ENCODE measurements at places on chromosomes 5 and 9. TPM values are rescaled to one million over a fixed set of nuclear protein-coding genes. Genes with fewer than 3 reads are reported as not detected.

DNA sequence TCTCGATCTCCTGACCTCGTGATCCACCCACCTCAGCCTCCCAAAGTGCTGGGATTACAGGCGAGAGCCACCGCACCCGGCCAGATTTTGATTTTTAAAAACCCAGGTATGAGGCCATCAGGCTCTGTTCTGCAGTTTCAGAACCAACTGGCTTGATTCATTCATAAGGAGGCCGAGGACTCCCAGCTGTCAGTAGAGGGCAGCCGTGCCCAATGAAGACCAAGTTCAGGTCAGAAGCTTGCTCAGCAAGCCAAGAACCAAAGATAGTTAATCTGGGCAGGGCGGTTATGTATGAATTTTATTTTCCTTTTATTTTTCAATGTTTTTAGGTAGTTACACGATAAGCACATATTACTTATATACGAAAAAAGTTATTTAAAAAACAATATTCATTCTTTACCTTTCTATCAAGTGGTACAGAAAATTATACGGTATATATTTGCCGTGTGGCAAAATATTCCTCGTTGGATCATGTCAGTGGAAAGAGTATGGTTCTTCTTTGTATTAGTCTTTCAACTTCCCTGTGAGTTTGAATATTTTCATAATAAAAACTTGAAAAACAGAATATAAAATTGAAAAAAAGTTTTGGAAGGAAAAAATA lies 18.0 kb downstream of the MGAT1 start:
- DNase-seq: peak; percentile 43

- no peak for DNase-seq
Observed at GRCh38 chr5:568809-569208, 43.3 kb upstream of the CEP72 start.

- no peak for DNase-seq
Observed at GRCh38 chr5:171640480-171640879, 145.1 kb upstream of the SMIM23 start.

GRCh38 chr9:124624735-124624992 lies 117.5 kb upstream of the NR5A1 start:
- DNase-seq: no peak

SOX30 gene
- total RNA-seq: not detected

- DNase-seq: no peak
Observed at GRCh38 chr5:135391869-135392255, 7.2 kb downstream of the MACROH2A1 start.

PAPPA gene
- 1.9 TPM for total RNA-seq
